ENCODE measurements at places on chromosomes 16 and 17.

DNA sequence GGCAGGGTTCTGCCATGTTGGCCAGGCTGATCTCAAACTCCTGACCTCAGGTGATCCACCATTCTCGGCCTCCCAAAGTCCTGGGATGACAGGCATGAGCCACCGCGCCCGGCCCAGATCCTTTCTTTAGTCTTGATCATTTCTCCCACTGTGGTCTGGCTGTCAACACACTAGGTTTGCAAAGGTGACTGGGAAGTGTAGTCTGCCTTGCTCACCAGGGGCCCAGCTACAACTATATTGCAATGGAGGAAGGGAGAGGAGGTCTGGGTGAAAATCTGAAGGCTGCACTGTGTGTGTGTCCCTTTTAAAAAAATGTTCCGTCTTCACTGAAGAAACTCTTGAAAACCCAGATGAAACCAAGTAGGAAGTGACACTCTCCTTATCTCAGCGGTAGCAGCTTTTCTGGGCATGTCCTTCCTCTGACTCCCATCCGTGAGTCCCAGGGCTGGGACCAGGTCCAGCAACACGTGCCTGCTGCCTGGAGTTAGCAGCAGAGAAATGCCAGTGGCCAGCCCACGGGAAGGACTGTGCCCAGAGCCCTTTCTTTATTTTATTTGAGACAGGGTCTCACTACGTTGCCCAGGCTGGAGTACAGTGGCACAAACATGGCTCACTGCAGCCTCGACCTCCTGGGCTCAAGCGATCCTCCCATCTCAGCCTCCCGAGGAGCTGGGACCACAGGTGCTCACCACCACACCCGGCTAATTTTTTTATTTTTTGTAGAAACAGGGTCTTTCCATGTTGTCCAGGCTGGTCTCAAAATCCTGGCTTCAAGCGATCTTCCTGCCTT, 17.8 kb upstream of the KIF19 start:
- DNase-seq, result no peak

DNA sequence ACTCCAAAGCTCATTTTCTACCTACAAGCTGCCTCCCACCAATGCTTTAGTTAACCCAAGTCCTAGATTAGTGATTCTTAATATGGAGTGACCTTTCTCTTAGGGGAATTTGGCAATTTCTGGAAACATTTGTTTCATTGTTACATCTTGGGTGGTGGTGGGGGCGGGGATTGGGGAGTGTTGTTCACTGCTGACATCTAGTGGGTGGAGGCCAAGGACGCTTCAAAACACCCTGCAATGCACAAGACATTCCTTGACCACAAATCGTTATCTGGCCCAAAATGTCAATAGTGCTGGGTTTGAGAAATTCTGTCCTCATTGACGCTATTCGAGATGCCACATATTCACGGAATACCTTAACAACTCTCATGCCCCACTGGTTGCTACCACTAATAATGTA, 282.9 kb downstream of the RBFOX1 start:
- DNase-seq, result no peak

- DNase-seq, result no peak
Observed at GRCh38 chr16:83453977-83454376, 353.8 kb upstream of the HSBP1 start.

GRCh38 chr17:48030531-48030930, 7.1 kb downstream of the COPZ2 start:
- DNase-seq, result no peak

DNA sequence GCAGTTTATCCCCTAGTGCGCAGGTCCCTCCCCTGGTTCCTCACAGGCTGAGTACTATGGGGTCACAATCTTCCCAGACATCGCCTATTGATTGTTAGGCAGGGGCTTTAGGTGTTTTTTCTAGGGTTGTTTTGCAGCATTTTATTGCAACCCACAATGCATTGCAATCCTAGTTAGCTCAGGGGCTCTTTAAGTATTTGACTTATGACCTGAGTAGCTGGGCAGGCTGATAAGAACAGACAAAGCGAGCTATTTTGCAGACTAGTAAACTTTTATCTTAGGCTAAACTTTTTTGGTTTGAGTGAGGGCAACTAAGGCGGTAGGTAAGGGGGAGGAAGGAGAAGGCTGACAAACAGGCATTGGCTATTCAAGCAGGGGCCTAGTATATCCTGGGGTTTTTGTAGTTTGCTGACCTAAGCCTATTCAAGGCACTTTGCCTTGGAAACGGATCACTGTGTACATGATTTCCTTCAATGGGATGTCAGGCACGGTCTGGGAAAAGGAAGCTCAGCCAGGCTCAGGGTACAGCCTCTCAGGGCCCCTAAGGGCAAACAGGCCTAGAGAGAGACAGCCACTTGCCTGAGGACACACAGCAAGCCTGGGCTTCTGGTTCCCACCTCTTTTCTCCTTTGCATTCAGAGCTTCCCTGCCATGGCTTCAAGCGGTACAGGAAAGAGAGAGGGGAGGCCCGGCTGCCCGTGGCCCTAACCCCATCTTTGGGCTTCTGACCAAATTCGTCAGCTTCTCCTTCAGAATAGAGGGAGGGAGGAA, 6.4 kb downstream of the DRC7 start:
- no peak for DNase-seq

GRCh38 chr17:69460963-69461922, 46.7 kb downstream of the MAP2K6 start:
- DNase-seq, result no peak

DNA sequence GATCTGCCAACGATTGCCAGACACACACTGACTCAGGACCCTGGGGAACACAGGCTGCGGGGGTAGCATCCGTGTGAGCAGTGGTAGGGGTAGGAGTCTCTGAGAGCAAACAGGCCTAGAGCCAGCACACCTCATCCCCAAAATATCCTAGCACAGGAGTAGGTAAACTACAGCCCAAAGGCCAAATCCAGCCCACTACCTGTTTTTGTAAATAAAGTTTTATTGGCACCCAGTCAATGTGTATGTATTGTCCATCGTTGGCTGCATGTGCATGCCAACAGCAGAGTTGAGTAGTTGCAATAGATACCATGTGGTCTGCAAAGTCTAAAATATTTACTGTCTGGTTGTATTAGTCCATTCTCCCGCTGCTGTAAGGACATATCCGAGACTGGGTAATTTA, 55.5 kb upstream of the GPRC5B start:
- DNase-seq, result no peak

DNA sequence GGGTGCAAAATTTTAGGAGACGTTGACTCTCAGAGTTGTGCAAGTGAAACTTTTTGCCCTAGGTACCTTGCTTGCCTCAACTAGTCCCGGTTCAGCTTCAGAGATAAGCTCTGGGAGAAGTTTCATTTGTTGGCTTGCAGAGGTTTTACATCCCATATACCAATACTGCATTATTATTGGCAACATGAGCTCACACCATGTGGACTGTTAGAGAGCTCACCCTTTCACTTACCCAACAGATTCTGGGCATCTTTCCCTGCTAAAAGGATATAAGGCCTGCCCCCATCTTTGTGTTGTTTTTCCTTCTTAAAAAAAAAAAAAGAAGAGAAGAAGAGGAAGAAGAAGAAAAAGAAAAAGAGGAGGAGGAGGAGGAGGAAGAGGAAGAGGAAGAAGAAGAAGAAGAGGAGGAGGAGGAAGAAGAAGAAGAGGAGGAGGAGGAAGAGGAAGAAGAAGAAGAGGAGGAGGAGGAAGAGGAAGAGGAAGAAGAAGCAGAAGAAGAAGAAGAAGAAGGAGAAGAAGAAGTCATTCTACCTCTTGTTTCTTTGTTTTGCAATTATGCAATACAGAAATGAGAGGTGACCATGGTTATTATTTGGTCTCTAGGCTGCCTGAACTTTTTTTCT, 292.6 kb upstream of the IRX3 start:
- DNase-seq, result no peak

DNA sequence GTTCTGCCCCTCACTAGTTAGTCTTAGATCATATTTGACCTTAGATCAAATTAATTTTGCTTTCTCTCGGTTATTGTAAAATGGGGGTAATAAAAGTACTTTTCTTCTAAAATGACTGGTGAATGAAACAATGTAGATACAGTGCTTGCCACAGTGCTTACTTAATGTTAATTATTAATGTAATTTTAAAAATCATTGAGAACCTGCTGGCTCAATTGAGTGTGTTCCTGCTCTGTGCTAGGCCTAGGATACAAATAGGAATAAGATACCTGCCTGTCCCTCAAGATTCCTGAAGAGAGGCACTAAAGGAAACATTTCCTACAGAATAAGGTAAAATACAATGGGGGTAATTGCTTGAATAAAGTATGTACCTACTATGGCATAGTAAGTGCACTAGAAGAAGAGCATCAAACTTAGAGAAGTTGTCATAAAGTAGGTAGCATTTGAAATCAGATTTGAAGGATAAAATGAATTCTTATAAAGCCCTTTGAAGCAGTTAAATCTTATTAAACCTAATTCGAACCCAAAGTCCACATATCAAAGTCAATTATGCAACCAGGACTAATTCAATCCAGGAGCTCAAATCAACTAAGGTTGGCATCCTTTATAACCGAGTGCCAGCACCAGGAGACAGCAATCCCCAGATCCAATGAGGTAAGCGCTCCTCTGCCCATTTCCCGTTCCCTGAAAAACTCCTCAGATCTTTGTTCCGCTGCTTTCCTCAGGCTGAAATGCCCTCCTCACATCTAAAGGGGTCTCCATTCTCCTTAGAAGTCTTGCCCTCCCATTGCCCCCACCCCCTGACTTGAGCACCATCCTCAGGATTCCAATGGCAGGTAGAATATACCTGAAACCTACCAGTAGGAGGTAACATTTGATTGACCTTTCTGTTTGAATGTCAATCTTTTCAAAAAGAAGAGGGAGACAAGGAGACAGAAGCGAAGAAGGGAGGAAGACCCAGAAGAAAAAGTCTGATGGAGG, 2.4 kb upstream of the MED13 start:
- DNase-seq, result no peak

DNA sequence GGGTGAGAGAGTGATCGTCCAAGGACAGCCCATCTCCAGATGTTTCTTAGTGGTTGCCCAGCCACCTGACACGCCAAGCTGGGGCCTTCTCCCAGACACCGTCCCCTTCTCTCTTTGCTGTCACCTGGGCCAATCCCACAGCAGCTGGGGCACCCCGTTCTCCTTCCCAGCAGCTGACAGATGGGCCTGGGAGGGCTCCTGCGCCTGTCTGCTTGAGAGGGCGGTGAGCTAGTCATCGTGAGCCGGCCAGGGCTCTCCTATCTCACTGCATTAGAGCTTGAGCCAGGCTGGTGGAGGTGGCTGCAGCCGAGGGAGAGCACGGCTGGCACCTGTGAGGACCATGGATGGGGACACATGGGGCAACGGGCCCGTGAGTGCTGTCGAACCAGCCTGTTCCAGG, 41.2 kb downstream of the RAB11FIP3 start:
- DNase-seq, result no peak

GRCh38 chr16:49473773-49474172, 100.2 kb downstream of the C16orf78 start:
- DNase-seq, result no peak

GRCh38 chr16:89123831-89124100, 30.1 kb downstream of the ACSF3 start:
- no peak for DNase-seq

DNA sequence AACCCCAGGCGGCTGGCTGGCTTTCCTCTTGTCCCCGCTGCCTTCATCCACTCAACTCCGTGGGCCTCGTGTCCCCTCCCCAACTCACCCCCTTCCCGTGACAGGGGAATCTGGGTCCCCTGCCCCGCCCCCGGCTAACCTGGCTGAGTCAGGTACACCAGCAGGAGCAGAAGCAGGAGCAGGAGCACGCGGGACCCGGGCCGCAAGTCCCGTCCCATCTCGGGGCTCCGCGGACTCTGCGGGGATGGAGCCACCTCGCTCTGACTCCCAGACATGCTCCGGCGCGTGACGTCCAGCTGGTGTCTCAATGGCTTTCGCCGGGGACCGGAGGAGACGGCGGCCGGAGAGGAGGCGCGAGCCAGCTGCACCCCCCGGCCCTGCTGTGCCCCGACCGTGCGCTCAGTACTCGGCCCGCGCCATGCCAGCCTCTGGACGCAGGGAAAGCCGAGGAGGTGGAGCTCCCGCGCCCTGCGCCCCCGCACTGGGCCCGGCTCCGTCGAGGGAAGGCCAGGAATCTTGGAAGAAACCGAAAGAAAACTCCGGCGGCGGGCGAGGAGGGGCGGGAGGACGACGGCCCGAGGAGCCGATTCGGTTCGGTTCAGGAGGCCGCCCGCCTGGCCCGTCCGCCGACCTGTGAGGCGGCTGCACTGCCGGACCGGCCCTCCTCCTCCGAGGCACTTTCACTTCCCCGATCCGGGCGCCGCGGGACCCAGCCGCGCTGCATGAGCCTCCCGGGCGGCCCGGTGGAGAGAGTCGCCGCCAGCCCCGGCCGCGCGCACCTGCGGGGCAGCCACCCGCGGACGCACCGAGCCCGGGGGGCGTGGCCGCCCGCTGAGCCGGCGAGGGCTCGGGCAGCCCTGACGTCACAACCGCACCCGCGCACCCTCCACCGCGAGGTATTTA, at the start of the genes CXCL16 and ZMYND15:
CXCL16 (minus strand) TSS at position 807 of the 903 bp plus-strand sequence; CDS start at position 218, 589 bp downstream.
ZMYND15 (plus strand) TSS at position 712 of the 903 bp plus-strand sequence. CDS start 716 bp downstream, outside the sequence.
- no peak for DNase-seq

All from HS-5 (cell line).